ENCODE measurements at places on chromosomes 1 and 21. TPM values are rescaled to one million over a fixed set of nuclear protein-coding genes. Genes with fewer than 3 reads are reported as not detected.
A peak's percentile ranks its signal among the peaks of the same experiment; 100 is the strongest.

GRCh38 chr21:44364151-44365053 is 11.0 kb downstream of the TRPM2 start:
- DNase-seq, result no peak
- H3K27ac ChIP-seq, result no peak overlapping the region
- H3K36me3 ChIP-seq, result no peaks in the 10 kb centered on the region
- H3K4me1 ChIP-seq, result peaks cover 6% of the 10 kb centered on the region
- H3K4me3 ChIP-seq, result no peak overlapping the region

GRCh38 chr21:31117128-31117916 is 79.0 kb upstream of the KRTAP19-8 start:
- no peak overlapping the region for H3K27ac ChIP-seq
- H3K36me3 ChIP-seq, result peaks cover 9% of the 10 kb centered on the region
- peak; percentile 30 for DNase-seq
- no peaks in the 10 kb centered on the region for H3K4me1 ChIP-seq
- no peak overlapping the region for H3K4me3 ChIP-seq
- no peaks in the 10 kb centered on the region for H3K27me3 ChIP-seq

Gene FHAD1
- 0.45 TPM for total RNA-seq

Gene MXRA8
- total RNA-seq, result 123 TPM

DNA sequence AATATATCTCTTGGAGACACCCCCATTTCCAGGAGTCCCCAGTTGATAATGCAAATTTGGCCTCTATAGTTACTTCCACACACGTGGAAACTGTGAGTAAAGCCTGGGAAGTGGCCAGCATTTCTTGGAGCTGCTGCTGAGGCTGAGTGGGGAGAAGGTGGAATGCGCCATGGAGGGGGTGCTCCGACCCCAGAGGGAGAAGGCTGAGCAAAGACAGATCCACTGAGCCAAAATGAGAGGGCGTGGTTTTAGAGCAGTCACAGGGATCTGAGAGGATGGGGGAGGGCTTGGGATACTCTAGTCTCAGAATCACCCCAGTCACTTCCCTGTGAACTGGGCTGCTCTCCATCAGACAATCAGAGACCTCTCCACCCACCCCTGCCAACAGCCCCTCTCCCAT is 38.7 kb downstream of the TRIM62 start:
- DNase-seq, result no peak
- no peak overlapping the region for H3K27ac ChIP-seq
- H3K4me1 ChIP-seq, result peaks cover 18% of the 10 kb centered on the region
- H3K27me3 ChIP-seq, result no peaks in the 10 kb centered on the region
- peaks cover 37% of the 10 kb centered on the region for H3K36me3 ChIP-seq

DNA sequence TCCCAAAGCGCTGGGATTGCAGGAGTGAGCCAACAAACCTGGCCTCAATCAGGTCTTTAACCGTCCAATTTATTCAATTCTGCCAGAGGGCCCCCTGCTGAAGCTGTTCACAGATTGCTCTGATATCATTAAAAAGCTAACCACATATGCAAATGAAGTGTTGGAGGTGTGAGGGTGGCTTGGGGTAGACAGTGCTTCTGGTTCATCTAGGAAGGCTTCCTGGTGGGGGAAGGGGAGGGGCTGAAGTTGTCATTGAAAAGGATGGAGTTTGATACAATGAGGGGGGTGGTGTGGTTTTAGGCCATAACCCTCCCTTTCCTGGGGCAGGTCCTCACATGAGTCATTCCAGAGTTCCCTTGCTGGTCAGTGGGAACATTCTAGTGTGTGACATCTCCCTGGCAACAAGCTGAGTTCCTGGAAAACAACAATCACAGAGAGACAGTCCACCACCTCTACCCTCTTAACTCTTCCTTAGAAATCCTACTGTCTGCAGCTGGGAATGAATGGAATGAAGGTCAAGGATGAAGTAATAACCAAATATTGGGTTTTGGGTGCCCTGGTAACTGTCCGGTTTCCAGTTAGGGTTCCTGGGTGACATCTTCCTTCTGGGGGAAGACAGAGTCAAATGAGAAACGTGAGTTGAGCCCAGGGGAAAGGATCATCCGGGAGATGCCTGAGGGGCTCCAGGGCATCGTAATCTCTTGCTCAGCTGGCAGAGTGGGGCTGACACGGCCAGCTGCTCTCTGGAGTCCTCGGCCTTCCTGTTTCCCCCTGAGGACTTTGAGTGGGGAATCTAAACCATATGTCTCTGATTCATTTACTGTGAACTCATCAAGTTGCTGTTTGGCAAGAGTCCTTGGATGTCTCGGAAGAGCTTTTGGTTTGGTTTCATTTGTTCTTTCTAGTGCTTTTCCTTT is 32.2 kb downstream of the BATF3 start:
- H3K27me3 ChIP-seq, result no peaks in the 10 kb centered on the region
- H3K4me3 ChIP-seq, result no peak overlapping the region
- peak; percentile 83 for DNase-seq
- peaks cover 49% of the 10 kb centered on the region for H3K4me1 ChIP-seq

Gene NLRP3
- not detected for total RNA-seq

DNA sequence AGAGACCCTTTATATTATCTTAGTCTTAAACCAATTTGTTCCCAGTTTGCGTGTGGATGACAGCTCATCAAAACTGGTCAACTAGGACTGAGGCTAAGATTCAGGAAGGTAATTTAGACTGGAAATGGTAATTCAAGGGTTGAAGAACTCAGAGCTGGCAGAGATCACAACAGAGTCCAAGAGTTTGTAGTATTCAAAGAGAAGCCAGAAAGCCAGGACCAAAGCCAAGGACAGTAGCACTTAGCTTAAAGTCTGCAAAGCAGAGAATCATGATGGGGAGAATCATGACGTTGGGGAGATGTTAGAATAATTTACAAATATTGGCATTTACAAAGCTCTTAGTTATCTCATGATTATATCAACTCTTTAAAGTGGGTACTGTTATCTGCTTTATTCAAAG is 32.6 kb downstream of the RNF11 start:
- no peak overlapping the region for H3K4me3 ChIP-seq
- DNase-seq, result no peak
- no peak overlapping the region for H3K27ac ChIP-seq
- H3K4me1 ChIP-seq, result peaks cover 18% of the 10 kb centered on the region

DNA sequence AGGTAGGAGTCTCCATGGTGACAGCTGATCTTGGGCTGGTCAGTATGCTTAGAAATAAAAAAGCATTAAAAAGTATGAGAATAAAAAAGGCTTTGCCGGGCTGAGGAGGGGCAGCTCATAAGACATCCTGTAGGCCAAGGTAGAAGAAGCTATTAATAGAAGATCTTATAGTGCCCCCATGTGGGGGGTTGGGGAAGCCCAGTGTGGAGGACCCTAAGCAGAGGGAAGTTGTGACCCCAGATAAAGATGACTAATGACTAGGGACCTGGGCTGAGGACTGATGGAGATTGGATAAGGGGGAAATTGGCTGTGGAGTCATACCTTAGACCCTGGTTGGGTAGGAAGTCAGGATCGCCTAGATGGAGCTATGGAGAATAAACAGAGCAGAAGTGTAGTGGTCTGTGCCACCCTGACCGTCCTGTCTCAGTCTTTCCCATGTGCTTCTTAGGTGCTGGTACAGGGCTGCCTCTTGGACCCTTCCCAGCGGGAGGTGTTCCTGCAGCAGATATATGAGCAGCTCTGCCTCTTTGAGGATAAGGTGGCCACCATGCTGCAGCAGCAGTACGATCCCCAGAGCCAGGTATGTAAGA is 25.0 kb downstream of the SZT2 start:
- peaks cover 68% of the 10 kb centered on the region for H3K36me3 ChIP-seq
- DNase-seq, result peak; percentile 78
- H3K27me3 ChIP-seq, result no peaks in the 10 kb centered on the region
- no peak overlapping the region for H3K4me3 ChIP-seq

Gene SERPINC1
- total RNA-seq, result not detected

Gene SPRR2B
- total RNA-seq, result not detected

DNA sequence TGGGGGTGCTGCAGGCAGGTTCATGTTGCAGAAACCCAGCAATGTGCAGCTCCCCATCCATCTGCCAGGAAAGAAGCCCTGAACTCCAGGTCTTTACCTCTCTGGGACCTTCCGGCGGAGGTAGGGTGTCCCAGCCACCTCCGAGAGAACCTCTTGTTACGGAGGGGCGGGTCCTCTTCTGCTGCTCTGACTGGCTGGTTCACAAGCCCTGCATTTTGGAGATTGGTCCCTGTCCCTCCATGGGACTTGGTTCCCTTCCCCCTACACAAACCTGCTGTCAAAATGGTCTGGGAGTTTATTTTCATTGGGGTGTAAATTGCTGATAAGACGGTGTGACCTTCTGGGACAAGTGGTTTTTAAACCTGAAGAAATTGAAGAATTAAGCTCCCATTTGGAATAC is 8.0 kb upstream of the CELSR2 start:
- H3K36me3 ChIP-seq, result peaks cover 33% of the 10 kb centered on the region
- peaks cover 36% of the 10 kb centered on the region for H3K4me1 ChIP-seq
- no peak overlapping the region for H3K27ac ChIP-seq
- no peak for DNase-seq

DNA sequence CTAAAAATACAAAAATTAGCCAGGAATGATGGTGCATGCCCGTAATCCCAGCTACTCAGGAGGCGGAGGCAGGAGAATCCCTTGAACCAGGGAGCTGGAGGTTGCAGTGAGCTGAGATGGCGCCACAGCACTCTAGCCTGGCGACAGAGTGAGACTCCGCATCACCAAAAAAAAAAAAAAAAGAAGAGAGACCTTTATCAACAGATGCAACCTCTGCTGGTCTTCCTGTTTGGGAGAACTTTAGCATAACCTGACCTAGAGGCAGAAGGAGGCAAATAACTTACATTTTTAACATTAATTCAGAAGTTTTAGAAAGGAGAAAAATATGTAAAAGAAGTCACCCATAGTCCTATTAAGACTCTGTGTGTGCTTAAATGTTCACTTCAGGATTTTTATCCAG is 32.4 kb downstream of the SLAMF1 start:
- no peaks in the 10 kb centered on the region for H3K4me1 ChIP-seq
- H3K27ac ChIP-seq, result no peak overlapping the region
- DNase-seq, result no peak
- H3K36me3 ChIP-seq, result no peaks in the 10 kb centered on the region
- H3K4me3 ChIP-seq, result no peak overlapping the region

Gene CELA2A
- not detected for total RNA-seq
